ENCODE measurements at places on chromosomes 16 and 17.

- DNase-seq: no peak
Measured at GRCh38 chr17:34997355-34997862, 17.1 kb downstream of the LIG3 start.

DNA sequence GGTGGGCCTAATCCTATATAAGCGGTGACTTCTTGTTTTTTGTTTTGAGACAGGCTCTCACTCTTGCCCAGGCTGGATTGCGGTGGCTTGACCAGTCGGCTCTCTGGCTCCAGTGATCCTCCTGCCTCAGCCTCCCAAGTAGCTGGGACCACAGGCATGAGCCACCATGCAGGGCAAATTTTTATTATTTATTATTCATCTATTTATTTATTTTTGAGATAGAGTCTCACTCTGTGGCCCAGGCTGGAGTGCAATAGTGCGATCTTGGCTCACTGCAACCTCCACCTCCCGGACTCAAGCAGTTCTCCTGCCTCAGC lies 4.7 kb upstream of the RNF213 start:
- peak; percentile 60 for DNase-seq

GRCh38 chr16:35506898-35507194 lies 2047.4 kb downstream of the TP53TG3F start:
- no peak for DNase-seq

DNA sequence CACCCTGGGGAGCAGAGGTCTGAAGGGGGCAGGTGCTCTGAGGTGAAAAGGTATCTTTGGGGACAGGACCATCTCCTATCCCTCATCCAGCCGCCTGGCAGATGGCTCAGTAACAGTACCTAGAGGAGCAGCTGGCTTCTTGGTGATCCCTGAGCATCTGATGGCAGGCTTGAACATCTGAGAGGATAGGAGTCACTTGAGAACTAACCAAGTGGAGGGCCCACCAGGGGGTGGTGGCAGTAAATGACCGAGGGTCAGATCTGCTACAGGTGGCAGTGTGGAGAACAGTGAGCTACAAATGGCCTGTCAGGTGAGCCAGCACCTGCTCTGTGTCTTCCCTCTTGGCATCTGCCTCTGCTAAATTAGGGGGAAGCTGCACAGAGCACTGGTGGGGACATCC lies 13.8 kb downstream of the HROB start:
- no peak for DNase-seq

DNA sequence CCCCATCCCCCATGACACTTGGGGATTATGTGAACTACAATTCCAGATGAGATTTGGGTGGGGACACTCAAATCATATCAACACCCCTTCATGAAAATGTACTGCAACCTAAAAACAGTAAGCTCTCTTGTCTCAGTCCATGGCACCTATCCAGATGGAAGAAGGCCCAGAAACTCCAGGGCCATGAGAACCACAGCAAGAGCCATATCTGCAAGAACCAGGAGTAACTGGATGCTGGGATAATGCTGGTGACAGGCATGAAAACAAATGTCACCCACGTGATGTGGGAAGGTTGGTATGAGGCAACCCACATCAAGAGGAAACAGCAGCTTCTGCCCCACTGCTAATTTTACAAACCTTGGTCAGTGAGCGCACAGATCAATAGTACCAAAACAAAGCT lies 400.1 kb upstream of the ERCC4 start:
- no peak for DNase-seq

GRCh38 chr17:82872591-82873520 lies 33.0 kb upstream of the ZNF750 start:
- no peak for DNase-seq

Data from SJSA1 (cell line).